ENCODE measurements at places on chromosomes 5 and 9. TPM values are rescaled to one million over a fixed set of nuclear protein-coding genes. Genes with fewer than 3 reads are reported as not detected.

- peak; percentile 52 for DNase-seq
Observed at GRCh38 chr9:108468364-108468763, 387.4 kb downstream of the ACTL7B start.

DNA sequence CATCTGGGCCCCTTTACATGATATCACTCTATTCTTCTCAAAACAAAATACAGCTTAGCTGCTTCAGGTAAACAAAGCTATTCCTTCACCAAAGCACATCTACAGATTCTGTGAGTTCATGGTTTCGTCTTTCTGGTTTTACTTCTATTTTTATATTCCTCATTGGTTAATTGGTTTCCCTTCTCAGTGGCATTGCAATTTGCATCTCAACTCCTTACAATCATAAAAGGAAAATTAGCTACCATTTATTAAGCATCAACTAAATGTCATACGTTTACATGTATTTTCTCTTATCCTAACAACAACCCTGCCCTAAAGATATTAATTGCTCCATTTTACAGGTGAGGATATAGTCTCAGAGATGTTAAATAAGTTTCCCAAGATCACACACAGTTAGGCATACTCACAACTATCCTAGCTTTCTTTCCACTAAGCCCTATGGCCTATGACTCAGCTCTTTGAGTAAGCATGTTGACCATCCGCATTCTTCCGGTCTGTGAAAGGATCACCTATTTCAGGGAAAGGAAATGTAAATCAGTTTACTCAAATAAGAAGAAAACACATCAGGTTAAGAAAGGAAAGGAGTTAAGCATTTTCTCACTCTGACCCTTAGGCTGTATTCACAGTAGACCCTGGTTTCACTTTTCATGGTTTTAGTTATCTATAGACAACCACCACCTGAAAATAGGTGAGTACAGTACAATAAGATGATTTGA, 146.1 kb downstream of the CAAP1 start:
- DNase-seq, result peak; percentile 85

DNA sequence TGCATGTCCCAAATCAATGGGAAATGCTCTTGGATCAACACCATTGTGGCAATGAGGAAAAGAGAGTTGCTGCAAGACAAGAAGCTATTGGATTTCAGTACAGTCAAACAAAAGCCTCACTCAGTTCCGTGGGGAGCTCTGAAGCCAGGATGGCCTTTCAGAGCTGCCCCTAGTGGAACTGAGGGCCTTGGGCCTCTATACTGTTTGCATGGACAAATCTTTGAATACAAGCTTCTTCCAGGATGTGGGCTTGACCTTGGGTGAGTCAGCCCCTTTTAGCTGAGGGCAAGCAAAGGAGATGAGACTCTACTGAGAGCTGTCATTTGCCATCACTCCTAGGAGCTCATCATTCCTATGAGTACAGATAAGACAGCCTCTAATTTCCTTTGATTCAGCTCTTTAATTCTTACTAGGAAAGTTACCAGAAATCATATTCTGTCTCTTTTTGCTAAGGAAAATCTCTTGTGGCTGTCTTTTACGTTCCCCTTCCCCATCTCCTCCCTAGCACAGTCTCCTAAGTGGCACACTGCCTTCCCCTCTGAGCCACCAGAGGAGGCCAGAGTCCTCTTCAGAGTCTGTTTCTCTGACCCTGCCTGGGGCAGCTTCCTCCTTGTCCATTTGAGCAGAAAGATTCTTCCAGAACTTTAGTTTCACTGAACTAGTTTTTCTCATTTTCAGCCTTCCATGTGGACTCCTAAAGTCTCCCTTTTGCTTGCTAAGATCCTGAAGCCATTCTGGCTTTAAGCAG, 168.8 kb upstream of the POC5 start:
- DNase-seq, result no peak

GRCh38 chr5:107342371-107342770, 328.4 kb downstream of the EFNA5 start:
- DNase-seq, result no peak

The CYSRT1 gene
- total RNA-seq, result 3.9 TPM

- no peak for DNase-seq
Observed at GRCh38 chr9:109653470-109653869, 126.5 kb upstream of the PALM2AKAP2 start.

The PTPRD gene
- total RNA-seq, result 10.9 TPM

Data from bronchial epithelial cell (primary cell).